ENCODE measurements at places on chromosomes 16 and 17.

- DNase-seq = no peak
These were observed 6.1 kb upstream of the PHF12 start for GRCh38 chr17:28957277-28957991.

GRCh38 chr16:52114379-52114778, 432.6 kb downstream of the TOX3 start:
- DNase-seq = no peak

- no peak for DNase-seq
These were observed 232.1 kb downstream of the FTO start for GRCh38 chr16:53936052-53936451.

GRCh38 chr17:81238490-81238814, 403 bp downstream of the TEPSIN start:
- no peak for DNase-seq

DNA sequence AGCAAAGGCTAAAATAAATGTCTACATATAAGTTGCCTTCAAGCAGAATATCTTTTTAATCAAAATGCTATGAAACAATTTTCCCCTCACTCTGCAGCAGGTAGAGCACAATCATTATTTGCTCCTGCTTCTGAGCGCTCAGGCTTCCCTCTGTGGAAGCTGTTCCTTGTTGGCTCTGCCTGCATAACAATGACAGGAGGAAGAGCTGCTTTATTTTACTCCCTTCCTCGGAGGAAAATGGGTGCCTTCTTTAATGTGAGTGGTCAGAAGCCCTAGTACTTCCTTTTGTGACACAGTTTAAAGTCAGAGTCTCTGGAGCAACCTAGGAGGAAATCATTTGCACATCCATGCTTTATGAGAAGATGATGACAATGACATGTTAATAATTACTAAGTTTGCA, 492.1 kb downstream of the CDH8 start:
- DNase-seq = no peak

GRCh38 chr17:50356892-50357510, 11.1 kb downstream of the XYLT2 start:
- DNase-seq = no peak

DNA sequence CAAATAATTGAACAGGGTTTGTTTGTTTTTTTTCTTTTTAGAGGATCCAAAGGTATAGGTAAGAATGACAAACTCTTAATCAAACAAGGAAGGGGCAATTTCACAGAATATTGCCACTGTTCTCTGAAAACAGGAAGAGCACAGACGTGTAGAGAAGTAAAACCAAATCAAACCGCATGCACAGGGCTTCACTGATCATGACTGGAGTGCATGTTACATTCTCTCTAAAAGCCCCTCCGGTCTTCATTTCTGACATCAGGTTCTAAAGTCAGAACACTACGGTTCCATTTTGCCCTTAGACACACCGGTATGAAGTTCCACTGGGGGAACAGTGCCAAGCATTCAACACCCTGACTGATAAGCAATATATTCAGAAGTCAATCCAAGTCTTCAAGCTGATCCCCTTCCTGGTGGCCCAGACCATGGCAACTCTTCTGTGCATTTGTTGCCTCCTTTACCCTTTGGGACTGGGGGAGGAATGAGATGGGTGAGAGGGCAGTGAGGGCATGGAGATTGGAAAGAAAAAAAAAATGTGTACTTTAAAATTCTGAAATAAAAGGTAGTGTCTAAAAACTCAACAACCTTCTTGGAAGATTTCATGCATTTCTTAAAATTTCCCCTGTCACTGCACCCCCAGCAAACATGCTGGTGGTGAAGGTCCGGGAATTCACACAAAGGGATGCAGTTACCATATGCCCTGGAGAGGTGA, 1.4 kb downstream of the MMD start:
- DNase-seq = peak; percentile 79

- no peak for DNase-seq
These were observed 473.9 kb downstream of the TOX3 start for GRCh38 chr16:52073024-52073423.

DNA sequence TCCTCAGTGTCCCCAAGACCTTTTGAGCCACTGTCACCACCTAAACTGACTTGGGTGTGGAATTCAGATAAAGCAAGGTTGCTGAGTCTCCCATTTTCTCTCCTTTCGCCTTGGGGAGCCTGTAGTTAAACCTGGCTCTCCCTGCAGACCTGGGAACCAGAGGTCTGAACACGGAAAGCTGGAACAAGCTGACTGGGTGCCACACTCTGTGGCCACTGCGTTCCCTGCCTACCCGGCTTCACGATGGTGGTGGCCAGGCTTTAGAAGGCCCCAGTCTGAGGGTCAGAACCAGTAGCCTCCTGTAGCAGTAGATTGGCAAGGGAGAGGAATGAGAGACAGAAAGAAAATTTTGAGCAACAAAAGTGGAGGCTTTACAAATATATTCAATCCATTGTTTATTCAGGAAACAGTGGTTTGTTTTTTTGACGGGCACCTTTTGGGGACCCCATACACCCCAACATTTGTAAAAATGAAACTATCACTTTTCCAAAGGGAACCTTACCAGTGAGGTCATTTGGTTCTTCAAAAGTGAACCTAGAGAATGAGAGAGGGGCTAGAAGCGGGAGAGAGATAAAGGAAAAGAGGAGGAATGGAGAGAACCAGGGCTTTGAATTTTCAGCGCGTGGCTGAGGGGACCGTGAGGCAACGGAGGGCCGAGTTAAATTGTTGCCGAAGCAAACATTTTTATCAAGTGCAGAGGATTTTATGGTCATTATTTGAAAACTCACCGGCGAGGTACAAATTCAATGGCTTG, 1.8 kb upstream of the HOXB8 start:
- DNase-seq = no peak

Data from hematopoietic multipotent progenitor cell treated with erythropoietin and hydrocortisone succinate and interleukin-3 and kit ligand, for 4 days (in vitro differentiated cells).